ENCODE measurements at places on chromosomes 6 and 20.

GRCh38 chr20:62165762-62166399 lies 16.9 kb upstream of the MTG2 start:
- no peak for DNase-seq

GRCh38 chr20:56673450-56673849 lies 44.3 kb downstream of the TFAP2C start:
- DNase-seq, result no peak

DNA sequence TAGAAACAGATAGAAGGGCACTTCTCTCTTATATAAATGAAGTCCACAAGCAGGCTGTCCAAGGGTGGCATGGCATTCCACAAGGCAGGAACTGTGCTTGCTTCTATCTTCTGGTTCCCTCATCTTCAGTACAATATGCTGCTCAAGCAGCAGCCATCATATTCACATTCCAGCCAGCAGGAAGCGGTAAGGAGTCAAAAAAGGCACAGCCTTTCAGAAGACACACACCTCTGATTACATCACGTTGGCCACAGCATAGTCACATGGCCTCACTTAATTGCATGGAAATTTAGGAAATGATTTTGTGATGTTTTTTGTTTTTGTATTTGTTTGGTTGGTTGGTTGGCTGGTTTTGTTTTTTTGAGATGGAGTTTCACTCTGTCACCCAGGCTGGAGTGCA lies 19.0 kb downstream of the REM1 start:
- DNase-seq, result no peak

DNA sequence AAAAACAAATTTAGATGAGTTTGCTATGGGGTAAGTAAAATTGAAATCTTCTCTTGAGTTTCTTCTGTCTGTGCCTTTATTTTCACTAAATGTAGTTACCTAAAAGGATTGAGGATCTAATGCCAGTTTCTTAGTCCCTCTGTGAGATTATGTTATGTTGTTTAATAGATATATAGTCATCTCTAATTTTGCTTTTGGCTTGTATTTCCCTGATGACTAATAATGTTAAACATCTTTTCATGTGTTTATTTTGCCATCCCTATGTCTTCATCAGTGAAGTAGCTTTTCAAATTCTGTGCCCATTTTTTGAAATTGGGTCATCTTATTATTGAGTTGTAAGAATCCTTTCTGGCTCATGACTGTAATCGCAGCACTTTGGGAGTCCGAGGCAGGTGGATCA lies 13.7 kb downstream of the QRSL1 start:
- DNase-seq, result no peak

- DNase-seq, result peak; percentile 22
Measured at GRCh38 chr6:2448826-2449571, 203.6 kb upstream of the GMDS start.

GRCh38 chr6:29947077-29947980 lies 5.0 kb downstream of the HLA-A start:
- no peak for DNase-seq

DNA sequence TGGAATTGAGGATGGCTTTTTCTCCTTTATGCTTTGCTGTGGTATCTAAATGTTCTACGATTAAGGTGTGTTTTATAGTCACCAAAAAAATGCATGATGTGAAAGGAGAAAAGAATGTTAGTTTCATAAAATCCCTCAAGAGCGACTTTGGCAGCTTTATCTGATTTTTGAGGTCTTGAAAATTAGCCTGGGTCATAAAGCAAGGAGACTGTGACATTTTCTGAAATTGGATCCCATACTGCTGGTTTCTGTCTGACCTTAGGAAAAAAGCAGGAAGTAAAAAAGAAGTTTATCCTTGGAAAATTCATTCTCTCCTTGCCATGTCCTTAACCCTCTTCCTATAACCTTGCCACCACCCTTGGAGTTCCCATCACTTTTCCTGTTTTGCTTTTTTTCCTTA lies 525.3 kb downstream of the CD83 start:
- DNase-seq, result no peak

DNA sequence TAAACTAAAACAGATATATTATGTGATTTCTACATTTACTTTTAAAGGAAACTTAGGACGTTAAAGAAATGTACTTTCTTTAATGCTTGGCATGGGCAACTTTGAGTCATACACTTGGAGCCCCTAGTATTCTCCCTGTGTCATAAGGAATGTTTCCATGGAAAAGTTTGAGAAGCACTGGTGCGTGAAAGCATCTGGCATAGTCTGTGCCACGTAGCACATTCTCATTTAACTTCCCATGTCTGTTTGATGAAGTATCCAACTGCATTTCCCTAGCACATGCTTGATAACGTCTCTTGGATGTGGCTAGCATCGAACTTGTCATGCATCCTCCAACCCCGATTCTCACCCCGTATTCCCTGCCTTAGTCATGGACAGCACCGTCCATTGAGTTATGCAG lies 172.0 kb downstream of the TBC1D7 start:
- no peak for DNase-seq

- no peak for DNase-seq
Measured at GRCh38 chr20:14878676-14879019, 541.2 kb upstream of the FLRT3 start.

- no peak for DNase-seq
Measured at GRCh38 chr6:167779993-167780655, 46.6 kb upstream of the AFDN start.

DNA sequence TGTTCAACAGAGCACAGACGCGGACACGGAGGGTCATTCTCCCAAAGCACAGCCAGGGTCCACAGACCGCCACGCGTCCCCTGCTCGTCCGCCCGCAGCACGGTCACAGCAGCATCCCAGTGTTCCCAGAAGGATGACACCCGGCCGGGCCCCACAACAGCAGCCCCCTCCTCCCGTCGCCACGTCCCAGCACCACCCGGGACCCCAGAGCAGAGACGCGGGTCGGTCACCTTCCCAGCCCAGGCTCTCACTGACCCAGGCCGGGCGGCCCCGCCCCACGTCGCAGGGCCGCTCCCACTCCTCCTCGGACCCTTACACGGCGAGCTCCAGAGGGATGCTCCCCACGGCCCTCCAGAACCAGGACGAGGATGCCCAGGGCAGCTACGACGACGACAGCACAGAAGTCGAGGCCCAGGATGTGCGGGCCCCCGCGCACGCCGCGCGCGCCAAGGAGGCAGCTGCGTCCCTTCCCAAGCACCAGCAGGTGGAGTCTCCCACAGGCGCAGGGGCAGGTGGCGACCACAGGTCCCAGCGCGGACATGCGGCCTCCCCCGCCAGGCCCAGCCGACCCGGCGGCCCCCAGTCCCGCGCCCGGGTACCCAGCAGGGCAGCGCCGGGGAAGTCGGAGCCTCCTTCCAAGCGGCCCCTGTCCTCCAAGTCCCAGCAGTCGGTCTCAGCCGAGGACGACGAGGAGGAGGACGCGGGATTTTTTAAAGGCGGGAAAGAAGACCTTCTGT lies 64.3 kb downstream of the FNDC1 start:
- DNase-seq, result no peak

- no peak for DNase-seq
Measured at GRCh38 chr6:160263196-160263939, 4.7 kb upstream of the SLC22A2 start.

- DNase-seq, result no peak
Measured at GRCh38 chr6:147311218-147311617, 107.0 kb downstream of the STXBP5 start.

DNA sequence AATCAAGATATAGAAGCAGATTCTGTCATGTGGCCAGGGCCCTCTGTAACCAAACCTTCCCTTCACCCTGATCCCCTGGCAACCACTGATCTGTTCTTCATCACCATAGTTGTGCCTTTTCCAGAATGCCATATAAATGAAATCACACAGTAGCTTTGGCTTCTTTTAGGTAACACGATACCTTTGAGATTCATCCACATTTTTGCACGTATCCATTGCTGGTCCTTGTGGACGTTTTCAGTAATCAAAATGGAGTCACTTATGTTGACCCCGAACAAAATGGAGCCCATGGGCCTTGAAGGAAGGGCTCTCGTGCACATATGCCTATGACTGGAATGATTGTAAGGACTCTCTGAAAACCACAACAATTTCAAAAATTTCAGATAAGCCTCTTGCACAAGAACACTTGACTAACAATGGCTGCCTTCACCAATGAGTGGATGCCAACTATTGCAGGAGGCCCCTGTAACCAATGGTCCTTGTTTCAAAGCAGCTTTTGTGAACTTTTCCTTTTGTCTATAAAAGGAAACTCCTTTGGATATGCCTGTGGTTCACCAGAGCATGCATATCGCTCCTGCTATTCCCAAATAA lies 84.3 kb upstream of the RALY start:
- DNase-seq, result peak; percentile 37

DNA sequence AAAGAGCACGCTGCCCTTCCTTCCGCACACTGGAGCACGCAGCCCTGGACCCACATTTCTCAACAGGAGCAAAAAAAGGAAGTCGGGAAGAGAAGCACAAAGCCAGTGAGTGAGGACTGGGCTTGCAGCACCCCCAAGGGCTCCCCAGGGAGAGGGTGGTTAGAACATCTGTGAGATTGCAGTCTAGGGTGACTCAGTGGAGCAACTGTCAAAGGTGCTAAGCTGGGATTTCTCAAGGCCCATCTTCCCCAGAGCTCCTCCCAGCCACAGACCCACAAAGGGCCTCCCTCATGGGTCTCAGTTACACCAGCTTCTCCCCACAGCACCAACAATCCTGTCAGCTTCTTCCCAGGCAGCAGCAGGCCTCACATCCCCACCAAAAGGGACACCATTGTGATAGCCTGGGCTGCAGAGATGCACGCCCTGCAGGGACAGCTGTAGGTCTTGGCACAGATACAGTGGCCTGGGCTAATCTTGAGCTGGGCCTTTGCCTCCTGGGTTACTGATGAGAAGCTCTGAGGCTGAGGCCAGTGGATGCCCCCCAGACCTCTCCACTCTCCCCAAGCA lies 39.6 kb upstream of the CD93 start:
- DNase-seq, result peak; percentile 99

DNA sequence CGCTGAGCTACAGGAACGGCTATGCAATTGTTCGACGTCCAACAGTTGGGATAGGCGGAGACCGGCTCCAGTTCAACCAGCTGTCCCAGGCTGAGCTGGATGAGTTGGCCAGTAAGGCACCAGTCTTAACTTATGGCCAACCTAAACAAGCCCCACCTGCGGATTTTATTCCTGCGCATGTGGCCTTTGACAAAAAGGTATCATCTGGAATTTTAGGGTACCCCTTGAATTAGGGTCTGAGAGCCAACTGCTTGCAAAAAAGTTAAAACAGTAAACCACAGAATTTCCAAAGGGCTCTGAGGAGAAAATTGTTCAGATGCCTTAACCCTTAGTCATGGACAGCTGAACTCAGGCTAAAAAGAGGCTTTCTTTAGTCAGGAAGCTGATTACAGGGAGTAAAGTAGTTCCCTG lies 3.8 kb downstream of the EFHC1 start:
- DNase-seq, result no peak

DNA sequence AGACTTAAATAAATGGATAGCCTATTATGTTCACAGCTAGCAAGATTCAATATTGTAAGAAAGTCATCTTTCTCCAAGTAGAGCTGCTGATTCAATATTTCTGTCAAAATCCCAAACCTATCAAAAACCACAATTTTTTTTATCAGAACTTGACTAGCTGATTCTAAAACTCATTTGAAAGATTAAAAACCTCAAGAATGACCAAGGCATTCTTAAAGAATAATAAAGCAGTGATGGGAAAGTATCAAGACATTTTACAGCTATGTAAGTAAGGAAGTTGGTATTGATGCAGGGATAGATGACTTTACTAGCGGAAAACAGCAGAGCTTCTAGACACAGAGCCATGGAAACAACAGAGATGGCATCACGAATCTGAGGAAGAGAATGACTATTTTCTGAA lies 64.7 kb downstream of the SAMD3 start:
- DNase-seq, result no peak

GRCh38 chr6:170424604-170425126 lies 118.1 kb downstream of the FAM120B start:
- DNase-seq, result no peak

- DNase-seq, result no peak
Measured at GRCh38 chr6:43900560-43900915, 130.5 kb downstream of the VEGFA start.

- DNase-seq, result no peak
Measured at GRCh38 chr6:139722530-139722929, 348.1 kb upstream of the CITED2 start.

- no peak for DNase-seq
Measured at GRCh38 chr6:51472745-51473487, 614.5 kb downstream of the PKHD1 start.

DNA sequence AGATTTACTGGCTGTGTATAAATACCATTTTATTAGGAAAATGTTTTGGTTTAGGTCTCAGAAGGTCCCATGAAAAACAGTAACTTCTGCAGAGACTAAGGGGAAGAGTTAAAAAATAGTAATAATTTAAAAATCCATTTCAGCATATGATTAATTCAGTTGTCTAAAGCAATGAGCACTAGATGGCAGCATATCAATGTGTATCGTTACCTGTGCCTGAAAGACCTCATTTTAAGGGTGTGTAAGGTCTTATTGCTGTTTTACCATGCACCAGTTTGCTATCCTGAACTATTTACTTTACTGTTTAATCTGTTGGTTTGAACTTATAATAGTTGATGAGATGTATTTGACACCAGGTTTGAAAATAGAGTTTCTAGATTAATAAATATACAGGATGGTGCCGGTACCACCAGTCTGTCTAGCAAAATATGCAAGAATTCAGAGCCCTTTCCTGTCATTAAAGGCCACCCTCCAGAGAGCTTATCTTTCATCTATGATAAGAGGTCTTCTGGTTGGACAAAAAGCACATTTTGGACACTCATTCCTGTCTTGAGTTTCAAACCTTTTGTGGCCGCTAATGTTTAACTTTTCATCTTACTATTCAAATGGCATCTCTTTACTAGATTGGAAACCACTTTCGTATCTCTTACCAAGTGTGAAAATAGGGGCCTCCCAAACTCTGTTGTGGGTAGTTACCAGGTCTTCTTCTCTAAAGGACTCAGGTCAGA lies 8.9 kb upstream of the AHI1 start:
- peak; percentile 13 for DNase-seq

DNA sequence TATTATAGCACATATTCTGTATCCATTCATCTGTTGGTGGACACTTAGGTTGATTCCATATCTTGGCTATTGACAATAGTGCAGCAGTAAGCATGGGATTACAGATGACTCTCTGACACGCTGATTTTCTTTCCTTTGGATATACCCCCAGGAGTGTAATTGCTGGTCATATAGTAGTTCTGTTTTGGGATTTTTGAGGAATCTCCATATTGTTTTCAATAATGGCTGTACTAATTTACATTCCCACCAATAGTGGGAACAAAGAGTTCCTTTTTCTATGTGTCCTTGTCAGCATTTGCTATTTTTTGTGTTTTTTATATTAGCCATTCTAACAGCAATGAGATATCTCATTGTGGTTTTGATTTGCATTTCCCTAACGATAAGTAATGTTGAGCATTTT lies 309.0 kb upstream of the JARID2 start:
- no peak for DNase-seq
